ENCODE measurements at places on chromosomes 13 and 19. TPM values are rescaled to one million over a fixed set of nuclear protein-coding genes. Genes with fewer than 3 reads are reported as not detected.

Gene KCNN4
- total RNA-seq, result 1.4 TPM

Gene JUNB
- total RNA-seq, result 266 TPM

Gene MED29
- total RNA-seq, result 13.7 TPM

Gene GET3
- 79.6 TPM for total RNA-seq
